GM12878 (cell line): ENCODE measurements at places on chromosomes 5 and 9. TPM values are rescaled to one million over a fixed set of nuclear protein-coding genes. Genes with fewer than 3 reads are reported as not detected.
A peak's percentile ranks its signal among the peaks of the same experiment; 100 is the strongest.

DNA sequence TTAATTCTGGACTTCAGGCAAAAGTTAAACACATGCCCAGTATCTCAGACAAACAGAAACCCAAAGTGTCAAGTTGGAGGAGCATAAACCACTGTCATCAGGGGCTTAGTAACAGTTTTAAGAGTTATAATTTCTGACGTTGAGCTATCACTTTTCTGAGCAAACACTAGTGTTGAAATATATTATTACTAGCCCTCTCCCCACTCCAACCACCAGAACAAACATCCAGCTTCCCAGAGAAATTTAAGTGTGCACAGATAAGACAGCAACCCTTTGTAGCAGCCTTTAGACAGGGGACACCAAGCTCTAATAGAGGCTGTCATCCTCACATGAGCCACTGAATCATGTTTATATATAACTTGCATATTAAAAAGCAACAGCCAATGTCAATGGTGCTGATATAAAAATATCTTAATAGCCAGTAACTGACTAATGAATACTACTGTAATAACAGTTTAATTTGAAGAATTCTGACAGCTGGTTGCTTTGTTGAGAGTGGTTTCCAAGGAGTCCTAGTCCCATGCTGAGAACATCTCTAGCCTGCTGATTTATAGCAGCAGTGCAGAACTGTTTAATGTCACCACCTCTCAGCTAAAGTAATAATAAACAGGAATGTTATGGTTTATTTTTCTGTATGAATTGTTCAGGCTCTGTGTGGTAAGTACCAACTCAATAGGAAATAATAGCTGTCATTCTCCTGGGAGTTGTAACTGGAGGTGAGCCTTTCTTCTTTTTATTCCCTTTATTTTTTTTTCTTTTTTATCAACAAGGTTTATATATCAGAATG is 528.7 kb upstream of the ZNF608 start:
- H3K4me1 ChIP-seq, result no peaks in the 10 kb centered on the region
- H3K27me3 ChIP-seq, result no peaks in the 10 kb centered on the region
- H3K4me3 ChIP-seq, result no peak overlapping the region
- DNase-seq, result no peak
- H3K36me3 ChIP-seq, result no peaks in the 10 kb centered on the region
- H3K27ac ChIP-seq, result no peak overlapping the region

The CWC27 gene
- 30.4 and 31.1 TPM in 2 replicates for total RNA-seq

GRCh38 chr9:21031091-21031807 is at the start of gene HACD4:
Gene HACD4, minus strand, starts transcription at chr9:21031640. Its CDS starts 50 bp downstream, at chr9:21031590.
- peak within 1 kb of the TSS; percentile 62 for H3K27ac ChIP-seq
- peak within 1 kb of the TSS; percentile 81 for H3K4me3 ChIP-seq
- no peaks in the 10 kb centered on the region for H3K36me3 ChIP-seq
- H3K27me3 ChIP-seq, result no peaks in the 10 kb centered on the region
- DNase-seq, result peak; percentile 27
- peaks cover 5% of the 10 kb centered on the region for H3K4me1 ChIP-seq

The CER1 gene
- not detected in 2 replicates for total RNA-seq

DNA sequence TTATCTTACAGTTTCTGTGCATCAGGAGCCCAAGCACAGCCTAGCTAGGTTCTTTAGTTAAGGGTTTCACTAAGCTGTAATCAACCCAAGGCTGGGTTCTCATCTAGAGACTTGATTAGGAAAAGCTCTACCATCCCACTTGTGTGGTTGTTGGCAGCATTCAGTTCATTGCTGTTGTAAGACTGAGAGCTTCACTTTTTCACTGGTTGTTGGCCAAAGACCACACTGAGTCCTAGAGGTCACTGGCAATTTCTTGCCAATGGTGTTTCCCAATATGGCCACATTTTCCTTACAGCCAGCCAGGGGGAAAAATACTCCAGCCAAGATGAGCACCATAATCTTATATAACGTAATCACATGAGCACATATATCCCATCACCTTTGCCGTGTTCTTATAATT is 74.3 kb downstream of the SMIM15 start:
- DNase-seq, result no peak
- H3K27me3 ChIP-seq, result no peaks in the 10 kb centered on the region

DNA sequence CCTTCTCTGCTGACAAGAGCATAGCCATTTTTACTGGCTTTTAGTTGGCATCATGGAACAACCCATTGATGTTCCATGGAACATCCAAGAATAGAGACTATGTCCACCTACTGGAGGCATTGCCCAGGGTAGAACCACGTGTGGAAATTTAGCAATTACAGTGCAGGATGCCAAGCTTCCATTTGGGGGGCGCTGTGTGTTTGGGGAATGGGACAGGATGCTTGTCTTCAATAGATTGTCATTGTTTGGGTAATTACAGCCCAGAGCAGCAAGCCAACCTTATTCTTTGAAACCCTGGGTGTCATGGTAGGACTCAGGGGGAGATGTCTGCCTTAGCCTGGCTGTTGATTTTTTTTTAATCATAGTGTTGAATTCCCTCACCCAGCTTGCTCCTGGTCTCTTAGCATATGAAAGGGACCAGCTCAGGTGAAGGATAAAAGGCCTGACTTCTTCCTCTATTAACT is 171.1 kb downstream of the DOCK2 start:
- peaks cover 15% of the 10 kb centered on the region for H3K36me3 ChIP-seq
- H3K4me1 ChIP-seq, result peaks cover 42% of the 10 kb centered on the region
- H3K27ac ChIP-seq, result no peak overlapping the region

GRCh38 chr9:25814023-25814422 is 135.8 kb upstream of the TUSC1 start:
- H3K4me1 ChIP-seq, result no peaks in the 10 kb centered on the region
- no peaks in the 10 kb centered on the region for H3K36me3 ChIP-seq
- no peak for DNase-seq
- H3K4me3 ChIP-seq, result no peak overlapping the region
- H3K27me3 ChIP-seq, result no peaks in the 10 kb centered on the region

- no peak for DNase-seq
- H3K4me3 ChIP-seq, result no peak overlapping the region
- H3K36me3 ChIP-seq, result no peaks in the 10 kb centered on the region
- H3K27ac ChIP-seq, result no peak overlapping the region
- peaks cover 3% of the 10 kb centered on the region for H3K27me3 ChIP-seq
Measured at GRCh38 chr5:171314728-171315385, 5.8 kb downstream of the TLX3 start.

DNA sequence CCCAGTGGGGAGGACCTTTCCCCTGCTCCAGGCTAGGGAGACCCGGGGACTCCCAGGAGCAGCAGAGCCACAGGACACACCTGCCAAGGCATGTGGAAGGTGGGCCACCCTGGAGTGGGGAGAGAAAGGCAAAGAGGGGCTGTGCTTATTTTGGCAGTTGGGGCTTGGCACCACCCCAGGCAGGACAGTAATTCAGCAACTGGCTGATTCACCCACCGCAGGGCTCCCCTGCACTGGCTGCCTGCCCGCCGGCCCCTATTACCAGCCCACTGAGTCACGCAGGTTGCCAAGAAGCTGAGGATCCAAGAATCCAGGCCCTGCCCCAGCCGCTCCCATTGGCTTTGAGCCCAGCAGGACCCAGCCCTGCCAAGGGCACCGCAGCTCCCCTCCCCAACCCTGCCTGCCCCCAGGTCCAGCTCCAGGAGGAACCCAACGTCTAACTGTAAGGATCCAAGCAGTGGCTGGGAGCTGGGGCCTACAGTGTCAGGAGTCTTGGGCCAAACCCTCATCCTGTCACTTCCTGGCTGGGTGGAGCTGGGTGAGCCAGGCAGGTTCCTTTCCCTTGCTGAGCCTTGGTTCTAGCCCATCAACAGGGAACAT is 14.2 kb upstream of the RALGDS start:
- no peak for DNase-seq
- peaks cover 39% of the 10 kb centered on the region for H3K4me1 ChIP-seq
- H3K27me3 ChIP-seq, result no peaks in the 10 kb centered on the region
- no peak overlapping the region for H3K4me3 ChIP-seq

The MINAR2 gene
- not detected in 2 replicates for total RNA-seq

DNA sequence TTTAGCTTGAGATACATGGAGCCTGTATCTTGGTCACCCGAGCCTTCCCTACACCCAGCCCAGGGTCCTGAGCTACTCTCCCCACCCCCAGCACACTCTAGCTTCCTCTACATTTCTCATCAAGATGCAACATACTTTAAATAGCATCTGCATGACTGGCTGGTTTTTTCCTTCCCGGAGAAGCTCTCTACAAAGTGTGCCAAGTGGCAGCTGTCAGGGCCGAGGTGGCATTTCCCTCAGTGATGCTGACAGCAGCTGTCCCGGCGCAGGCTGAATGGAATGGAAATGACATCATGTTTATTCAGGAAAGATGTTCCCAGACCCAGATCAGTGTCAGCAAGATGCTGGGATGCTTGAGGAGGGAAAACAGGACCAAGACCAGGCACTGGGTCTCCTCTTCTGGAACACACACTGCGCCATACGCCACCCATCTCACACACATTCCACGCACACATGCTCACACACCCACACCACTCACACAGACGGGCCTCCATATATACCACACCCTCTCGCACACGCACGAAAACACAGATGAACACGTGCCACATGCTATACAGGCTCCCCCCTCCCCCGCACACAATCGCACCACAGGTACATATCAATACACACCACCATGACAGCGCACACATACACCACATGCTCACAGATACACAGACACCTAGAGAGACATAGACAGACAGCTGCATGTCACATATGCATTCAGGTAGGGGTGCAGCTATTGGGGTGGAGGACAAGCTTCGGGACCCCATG is 67.8 kb downstream of the LHX2 start:
- H3K4me1 ChIP-seq, result no peaks in the 10 kb centered on the region
- no peak for DNase-seq
- no peaks in the 10 kb centered on the region for H3K36me3 ChIP-seq
- H3K27ac ChIP-seq, result no peak overlapping the region
- H3K4me3 ChIP-seq, result no peak overlapping the region
- H3K27me3 ChIP-seq, result no peaks in the 10 kb centered on the region

The MYORG gene
- total RNA-seq, result 0.21 and 0.36 TPM in 2 replicates

- no peaks in the 10 kb centered on the region for H3K27me3 ChIP-seq
- no peaks in the 10 kb centered on the region for H3K36me3 ChIP-seq
- no peak overlapping the region for H3K4me3 ChIP-seq
- H3K4me1 ChIP-seq, result no peaks in the 10 kb centered on the region
Measured at GRCh38 chr5:179407191-179408175, 62.2 kb upstream of the ADAMTS2 start.

The CDH10 gene
- total RNA-seq, result not detected in 2 replicates

The ACTBL2 gene
- not detected in 2 replicates for total RNA-seq

The PCDHGA1 gene
- 0.19 and 0.31 TPM in 2 replicates for total RNA-seq

- H3K4me3 ChIP-seq, result no peak overlapping the region
- no peak overlapping the region for H3K27ac ChIP-seq
- no peak for DNase-seq
- no peaks in the 10 kb centered on the region for H3K4me1 ChIP-seq
- no peaks in the 10 kb centered on the region for H3K27me3 ChIP-seq
Measured at GRCh38 chr9:8821910-8822666, 1022.5 kb upstream of the DMAC1 start.

DNA sequence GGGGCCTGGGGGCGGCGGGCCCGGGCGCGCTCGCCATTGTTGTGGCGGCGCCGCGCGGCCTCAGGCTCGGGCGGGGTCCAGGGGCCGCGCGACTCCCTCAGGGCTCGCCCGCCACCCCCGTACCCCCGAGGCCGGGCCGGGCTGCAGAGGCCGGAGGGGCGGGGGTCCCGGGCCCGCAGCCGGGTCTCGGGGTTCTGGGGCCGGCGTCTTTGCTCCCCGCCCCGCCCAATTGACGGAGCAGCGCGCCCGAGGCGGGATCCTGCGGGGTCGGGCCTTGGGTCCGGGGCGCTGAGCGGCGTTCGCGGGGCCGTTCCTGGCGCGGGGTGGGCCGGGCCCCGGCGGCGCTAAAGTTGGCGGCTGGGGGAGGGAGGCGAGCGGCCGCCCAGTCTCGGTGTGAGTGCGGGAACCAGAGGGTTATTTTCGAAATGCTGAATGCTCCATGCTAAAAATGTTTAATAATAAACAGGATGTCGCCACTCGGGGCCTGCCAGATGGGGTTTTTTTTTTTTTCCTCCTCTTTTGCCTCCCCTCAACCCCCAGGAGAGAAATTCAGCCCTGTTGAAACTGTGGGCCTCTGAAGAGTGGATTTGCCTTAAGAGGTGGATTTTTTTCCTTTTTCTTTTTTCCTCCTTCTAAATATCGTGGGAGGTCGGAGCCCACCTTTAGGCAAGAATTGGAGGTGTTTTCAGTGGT is 724 bp downstream of the PRRC2B start:
- peak overlapping the region; percentile 87 for H3K27ac ChIP-seq
- H3K4me3 ChIP-seq, result peak overlapping the region; percentile 79
- H3K4me1 ChIP-seq, result peaks cover 25% of the 10 kb centered on the region

- H3K4me3 ChIP-seq, result no peak overlapping the region
- no peaks in the 10 kb centered on the region for H3K27me3 ChIP-seq
- DNase-seq, result no peak
- H3K36me3 ChIP-seq, result no peaks in the 10 kb centered on the region
- no peak overlapping the region for H3K27ac ChIP-seq
- no peaks in the 10 kb centered on the region for H3K4me1 ChIP-seq
Measured at GRCh38 chr5:2797160-2797559, 45.7 kb upstream of the IRX2 start.

The CLIC3 gene
- total RNA-seq, result not detected in 2 replicates

DNA sequence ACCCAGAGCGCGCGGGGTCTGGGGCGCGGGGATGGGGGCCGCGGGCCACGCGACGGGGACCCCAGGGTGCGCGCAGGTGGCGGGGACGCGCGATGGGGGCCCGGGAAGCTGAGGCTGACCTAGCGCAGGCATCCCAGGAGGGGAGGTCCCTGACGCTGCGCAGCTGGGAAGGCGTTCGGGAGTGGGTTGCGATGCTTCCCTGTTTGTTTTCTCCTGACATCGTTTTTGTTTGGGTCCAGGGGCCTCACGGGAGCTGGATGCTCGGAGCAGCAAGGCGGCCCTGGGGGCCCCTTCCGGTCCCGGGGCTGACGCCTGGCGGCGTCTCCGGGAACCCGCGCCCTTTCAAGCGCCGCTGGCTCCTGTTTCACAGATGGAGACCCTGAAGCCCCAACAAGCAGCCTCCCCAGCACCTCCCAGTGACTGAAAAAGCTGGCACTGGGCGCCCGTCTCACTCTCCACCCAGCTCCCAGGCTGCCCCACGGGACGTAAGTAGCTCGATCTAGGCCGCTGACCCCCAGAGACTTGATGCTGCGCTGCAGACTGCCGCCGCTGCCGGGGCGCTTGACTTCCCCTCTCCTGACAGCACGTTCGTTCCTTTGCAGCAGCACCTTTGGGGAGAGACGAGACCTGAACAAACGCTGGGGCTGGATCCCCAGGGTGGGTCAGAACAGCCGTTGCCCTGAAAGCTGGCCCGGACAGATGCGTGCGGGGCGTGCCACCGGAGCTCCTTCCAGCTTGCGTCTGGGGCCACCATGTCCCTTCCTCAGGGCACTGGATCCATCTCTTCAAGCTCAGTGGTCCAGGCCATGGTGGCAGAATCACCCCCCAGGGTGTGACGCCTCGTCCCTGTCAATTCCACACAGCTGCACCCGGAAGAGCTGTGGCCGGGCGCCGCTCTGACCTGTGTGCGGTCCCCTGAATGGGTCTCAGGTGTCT is 593 bp downstream of the BRD3OS start:
- peaks cover 5% of the 10 kb centered on the region for H3K4me1 ChIP-seq
- no peaks in the 10 kb centered on the region; the same call in 1 of the 2 replicates for H3K36me3 ChIP-seq
- no peak for DNase-seq
- H3K27me3 ChIP-seq, result no peaks in the 10 kb centered on the region
- H3K27ac ChIP-seq, result no peak overlapping the region; the same call in 1 of the 2 replicates

GRCh38 chr5:57805732-57806131 is 323.1 kb upstream of the ACTBL2 start:
- no peak for DNase-seq
- H3K27ac ChIP-seq, result no peak overlapping the region
- H3K36me3 ChIP-seq, result no peaks in the 10 kb centered on the region
- H3K27me3 ChIP-seq, result no peaks in the 10 kb centered on the region; the same call in 1 of the 2 replicates
- H3K4me1 ChIP-seq, result no peaks in the 10 kb centered on the region

The GLRA1 gene
- total RNA-seq, result not detected in 2 replicates

The ELOVL7 gene
- total RNA-seq, result 0.95 and 1.1 TPM in 2 replicates

The GABRA1 gene
- not detected in 2 replicates for total RNA-seq

GRCh38 chr5:1557114-1557873 is 33.5 kb upstream of the LPCAT1 start:
- no peaks in the 10 kb centered on the region for H3K4me1 ChIP-seq
- no peaks in the 10 kb centered on the region for H3K27me3 ChIP-seq
- no peaks in the 10 kb centered on the region for H3K36me3 ChIP-seq
- H3K4me3 ChIP-seq, result no peak overlapping the region
- no peak for DNase-seq
